ENCODE measurements at places on chromosomes 4 and X. TPM values are rescaled to one million over a fixed set of nuclear protein-coding genes. Genes with fewer than 3 reads are reported as not detected.

DNA sequence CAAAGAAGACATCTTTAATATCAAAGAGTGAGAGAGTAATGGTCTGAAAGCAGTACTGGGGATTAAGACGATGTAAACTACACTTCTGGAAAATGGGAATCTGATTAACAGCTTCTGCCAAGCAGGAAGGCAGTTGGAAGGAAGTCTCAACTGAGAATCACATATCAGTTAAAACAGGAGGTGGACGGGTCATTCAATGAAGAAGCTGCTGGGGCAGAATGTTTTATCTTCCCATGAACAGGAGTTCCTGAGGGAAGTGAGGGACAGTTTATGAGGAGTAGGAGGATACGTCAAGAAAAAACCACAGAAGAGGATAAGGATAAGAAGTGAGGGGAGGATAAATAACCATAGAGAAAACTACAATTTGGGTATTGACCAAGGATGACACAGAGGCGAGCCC, 38.7 kb upstream of the MAGEA10 start:
- DNase-seq, result no peak

DNA sequence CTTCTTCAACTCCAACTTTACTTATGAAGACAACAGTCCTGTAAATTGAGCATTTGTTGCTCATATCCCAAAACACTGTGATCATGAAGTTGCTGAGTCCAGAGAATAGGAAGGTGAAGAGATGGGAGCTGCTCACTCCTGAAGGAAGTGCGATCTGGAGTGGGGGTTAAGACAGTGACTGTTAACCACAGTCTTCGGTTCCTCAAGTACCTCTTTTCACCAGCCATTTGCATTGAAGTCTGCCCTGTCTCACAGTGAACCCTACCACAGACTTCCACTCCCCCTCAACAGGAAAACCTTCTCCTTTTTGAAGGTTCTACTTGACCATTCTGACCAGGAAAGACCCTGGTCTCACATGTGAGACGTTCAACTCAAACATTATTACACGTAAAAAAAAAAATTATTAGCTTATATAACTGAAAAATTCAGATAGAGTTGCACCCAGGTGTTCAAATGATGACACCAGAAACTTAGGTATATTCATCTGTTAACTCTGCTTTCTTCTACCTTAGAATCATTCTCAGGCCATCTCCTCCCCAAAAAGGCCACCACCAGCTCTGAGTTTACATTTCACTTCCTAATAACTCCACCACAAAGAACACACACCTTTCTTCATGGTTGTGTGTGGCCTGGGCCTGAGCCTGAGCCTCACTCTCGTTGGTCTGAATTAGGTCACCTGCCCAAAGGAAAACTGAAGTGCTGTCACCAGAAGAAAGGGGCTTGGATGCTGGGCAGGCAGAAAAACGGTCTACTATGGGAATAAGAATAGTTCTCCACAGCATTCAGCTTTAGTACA, 199.2 kb downstream of the DCTD start:
- DNase-seq, result no peak

- no peak for DNase-seq
Observed at GRCh38 chrX:132171478-132171877, 43.7 kb upstream of the FRMD7 start.

The KCNIP4 gene
- polyA plus RNA-seq, result 1.8 TPM

DNA sequence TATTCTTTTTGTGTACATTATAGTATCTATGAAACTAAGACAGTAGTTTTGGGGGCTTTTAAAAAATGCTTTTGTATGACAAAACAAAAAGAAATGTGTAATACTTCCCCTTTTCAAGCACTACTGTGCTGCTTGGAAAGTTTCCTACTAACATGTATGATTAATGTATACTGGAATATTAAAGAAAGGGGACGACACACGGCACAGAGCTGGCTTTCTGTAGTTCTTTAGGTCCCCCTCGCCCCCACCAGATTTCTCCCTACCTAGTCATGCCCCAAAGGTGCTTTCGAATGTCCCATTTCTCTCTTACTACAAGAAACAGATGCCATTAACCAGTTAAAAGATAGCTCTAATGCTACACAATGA, 1.6 kb upstream of the AP1S2 start:
- DNase-seq, result no peak

DNA sequence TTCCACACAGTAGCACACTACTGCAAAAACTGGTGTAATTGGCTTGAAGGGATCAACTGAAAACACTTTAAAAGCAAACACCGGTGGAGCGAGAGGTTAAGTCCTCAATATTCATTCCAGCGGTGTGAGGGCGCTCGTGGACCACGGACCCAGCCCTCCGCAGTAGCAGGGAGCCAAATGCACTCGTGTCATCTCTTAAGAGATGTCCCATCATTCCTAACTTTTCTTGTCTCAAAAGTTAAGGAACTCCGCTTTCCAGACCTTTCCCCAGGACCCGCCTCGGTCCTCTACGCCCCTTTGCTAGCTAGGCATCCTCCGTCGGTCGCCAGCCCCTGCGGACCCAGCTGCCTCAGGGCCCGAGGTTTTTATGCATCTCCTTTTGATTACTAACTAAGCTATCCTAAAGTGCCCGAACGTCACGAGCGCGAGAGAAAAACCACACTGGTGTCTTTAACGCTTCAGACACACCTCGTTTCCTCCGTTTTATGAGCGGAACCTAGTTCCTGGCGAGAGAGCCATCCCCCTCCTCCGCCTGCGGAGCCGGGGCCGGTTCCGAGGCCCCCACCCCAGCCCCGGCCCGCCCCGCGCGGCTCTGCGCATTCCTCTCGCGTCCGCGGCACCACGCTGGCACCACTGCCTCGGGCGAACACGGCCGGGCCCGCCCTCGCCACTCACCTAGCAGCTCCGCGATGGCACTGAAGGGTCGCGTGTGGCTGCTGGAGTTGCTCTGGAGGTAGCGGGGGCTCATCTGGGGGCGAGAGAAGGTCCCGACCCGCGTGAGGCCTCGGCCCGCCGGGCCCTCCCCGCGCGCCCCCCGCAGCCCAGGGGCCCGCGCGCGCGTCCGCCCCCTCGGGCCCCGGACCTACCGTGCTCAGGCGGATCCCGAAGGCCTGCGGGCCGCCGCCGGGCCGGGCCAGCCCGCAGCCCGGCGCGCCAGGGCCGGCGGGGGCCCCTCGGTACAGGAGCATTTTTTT, 723 bp downstream of the MORC4 start:
- DNase-seq, result peak; percentile 72

DNA sequence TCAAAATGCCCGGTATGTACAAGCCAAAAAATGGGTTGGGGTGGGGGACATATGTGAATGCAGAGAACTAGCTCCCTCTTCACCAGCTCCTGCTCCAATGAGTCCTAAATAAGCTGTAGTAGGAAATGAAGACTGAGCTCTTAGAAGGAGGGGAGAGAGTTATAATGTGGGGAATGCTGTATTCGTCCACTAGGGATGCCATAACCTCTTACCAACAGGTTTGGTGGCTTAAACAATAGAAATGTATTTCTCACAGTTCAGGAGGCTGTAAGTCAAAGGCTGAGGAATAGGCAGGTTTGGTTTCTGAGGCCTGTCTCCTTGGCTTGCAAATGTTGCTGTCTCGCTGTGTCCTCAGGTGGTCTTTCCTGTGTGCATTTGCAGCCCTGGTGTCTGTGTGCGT, 4.4 kb upstream of the INPP4B start:
- DNase-seq, result no peak

DNA sequence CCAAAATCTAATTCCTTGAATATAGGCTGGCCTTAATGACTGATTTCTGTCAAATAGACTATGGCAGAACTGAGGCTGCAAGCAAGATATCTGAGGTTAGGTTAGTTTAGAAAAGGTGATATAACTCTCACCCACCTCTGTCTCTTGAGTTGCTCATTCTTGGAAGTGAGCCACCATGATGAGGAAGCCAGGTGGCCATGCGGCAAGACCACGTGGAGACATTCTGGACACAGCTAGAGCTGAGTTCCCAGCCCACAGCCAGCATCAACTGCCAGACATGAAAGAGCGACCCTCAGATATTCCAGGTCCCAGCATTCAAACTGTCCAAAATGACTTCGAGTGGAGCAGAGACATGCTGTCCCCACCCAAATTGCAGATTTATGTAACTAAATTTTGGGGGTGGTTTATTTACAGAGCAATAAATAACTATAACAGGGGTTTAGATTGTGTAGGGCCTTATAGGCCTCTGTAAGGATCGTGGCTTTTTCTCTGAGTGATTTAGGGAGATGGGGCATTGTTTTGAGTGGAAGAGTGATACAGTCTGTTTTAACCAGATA, 33.7 kb downstream of the USP53 start:
- DNase-seq, result peak; percentile 4

GRCh38 chr4:154779362-154779947, 1.6 kb upstream of the RBM46 start:
- DNase-seq, result peak; percentile 26

GRCh38 chr4:67634741-67635140, 66.2 kb downstream of the UBA6 start:
- DNase-seq, result no peak

- DNase-seq, result no peak
Observed at GRCh38 chr4:13268165-13268564, 216.0 kb downstream of the RAB28 start.

The POU4F2 gene
- polyA plus RNA-seq, result not detected

DNA sequence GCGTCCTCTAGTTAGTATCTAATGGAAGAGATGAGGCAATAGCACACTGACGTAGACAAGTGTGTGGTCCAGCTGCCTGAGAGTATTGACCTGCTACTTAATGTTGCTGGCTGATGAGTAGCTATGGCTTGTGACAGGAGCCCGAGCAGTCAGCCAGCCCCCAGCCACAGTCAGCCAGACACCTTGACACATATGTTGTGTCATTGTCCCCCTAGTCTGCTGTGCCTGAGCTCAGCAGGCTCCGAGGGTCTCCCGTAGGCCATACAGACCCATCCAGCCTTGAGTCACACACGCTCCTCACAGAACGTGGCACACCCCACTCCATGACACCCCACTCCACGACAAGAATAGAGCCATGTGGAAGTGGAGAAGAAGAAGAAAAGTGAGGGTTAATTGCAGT, 362.1 kb downstream of the UNC5C start:
- no peak for DNase-seq

- DNase-seq, result no peak
Observed at GRCh38 chr4:66991521-66991920, 553.8 kb downstream of the CENPC start.

- no peak for DNase-seq
Observed at GRCh38 chr4:126592088-126592487, 1040.7 kb upstream of the INTU start.

The CSN1S1 gene
- polyA plus RNA-seq, result not detected

The PLS3 gene
- 74.5 TPM for polyA plus RNA-seq

- DNase-seq, result no peak
Observed at GRCh38 chr4:105387466-105387865, 86.4 kb downstream of the PPA2 start.

All from hindlimb muscle (tissue), 1 donor.